ENCODE measurements at places on chromosomes 7 and 10. TPM values are rescaled to one million over a fixed set of nuclear protein-coding genes. Genes with fewer than 3 reads are reported as not detected.

The ACTL6B gene
- total RNA-seq: 2.1 TPM

The PAX4 gene
- not detected for total RNA-seq

The CLDN12 gene
- total RNA-seq: 49.2 TPM

DNA sequence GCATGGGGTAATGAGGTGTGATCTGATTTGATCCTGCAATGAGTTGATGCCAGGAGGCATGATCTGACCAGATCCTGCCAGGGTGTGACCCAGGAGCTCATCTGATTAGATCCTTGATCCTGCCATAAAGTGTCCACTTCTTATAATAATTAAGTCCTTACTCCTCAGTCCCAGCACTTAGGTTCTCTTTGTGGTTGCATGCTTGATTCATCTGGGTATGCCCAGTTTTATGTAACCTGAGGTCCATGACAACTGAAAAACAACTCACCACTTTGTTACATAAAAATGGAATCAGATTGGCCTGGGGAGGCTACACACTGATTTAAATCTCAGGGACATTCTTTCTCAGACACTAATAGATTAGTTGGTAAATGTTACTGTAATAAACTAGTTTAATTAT, 19.1 kb downstream of the ACADSB start:
- no peak for DNase-seq

DNA sequence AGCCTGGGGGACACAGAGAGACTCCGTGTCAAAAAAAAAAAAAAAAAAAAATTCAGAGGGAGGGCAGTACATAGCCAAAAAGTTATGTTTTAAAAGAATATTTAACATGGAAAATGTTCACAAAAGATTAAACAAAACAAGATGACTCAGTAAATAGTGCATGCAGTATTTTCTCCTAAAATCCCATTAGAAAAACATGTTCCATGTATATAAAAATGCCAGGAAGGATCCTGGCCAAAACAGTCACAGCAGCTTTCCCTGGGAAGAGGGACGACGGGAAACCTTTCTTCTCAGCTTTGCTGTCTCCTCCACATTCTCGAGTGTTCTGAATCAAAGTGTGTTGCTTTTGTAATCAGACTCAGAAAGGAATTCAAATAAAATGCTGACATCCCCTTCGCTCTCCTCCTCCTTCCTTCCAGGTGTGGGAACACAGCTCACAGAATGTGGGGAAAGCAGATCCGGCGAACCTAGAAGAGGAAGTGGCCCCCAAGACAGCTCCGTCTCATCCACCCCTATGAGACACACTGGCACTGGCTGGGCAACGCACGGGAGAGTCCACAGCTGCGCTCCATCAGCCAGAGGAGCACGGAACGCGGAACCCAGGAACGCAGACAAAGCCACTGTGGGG, 139.4 kb downstream of the MAD1L1 start:
- DNase-seq: no peak

GRCh38 chr7:39686261-39686924, 63.0 kb downstream of the RALA start:
- no peak for DNase-seq

DNA sequence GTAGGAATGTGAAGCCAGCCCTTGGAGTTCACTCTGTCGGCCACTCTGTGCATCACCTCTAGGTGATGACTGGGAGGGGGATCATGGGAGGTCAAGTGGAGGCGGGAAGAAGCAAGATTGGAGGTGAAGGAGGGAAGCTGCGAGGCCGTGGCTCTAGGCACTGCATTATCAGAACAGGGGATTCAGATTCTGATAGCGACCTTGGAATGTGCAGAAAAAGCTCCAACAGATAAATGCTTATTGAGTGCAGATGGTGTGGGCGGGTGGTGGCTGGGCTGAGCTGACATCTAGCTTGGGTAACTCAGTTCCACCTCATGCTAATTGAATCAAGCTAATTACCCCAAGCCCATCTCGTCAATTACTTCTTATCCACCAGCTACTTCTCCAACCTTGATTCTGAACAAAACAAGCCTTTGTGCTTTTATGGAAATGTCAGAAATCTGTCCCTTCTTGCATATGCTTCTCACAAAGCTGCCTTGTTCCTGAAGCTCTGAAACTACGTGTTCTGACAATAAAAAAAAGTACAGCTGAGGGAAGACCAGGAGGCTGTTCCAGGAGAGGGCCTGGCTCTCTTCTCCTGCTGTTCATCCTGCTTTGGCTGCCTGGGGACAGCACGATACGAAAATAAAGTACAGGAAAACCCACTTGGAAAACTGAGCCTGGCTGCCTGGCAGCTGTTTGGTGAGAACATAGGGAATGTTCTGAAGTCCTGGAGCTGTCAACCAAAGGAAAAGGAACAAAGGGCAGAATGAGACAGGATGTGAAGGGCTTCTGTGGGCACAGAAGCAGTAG, 27.5 kb downstream of the STRA8 start:
- DNase-seq: no peak

Data from H1 (cell line).